ENCODE measurements at places on chromosomes 5 and 9.

GRCh38 chr5:1943481-1943880, 60.8 kb upstream of the IRX4 start:
- DNase-seq = no peak

DNA sequence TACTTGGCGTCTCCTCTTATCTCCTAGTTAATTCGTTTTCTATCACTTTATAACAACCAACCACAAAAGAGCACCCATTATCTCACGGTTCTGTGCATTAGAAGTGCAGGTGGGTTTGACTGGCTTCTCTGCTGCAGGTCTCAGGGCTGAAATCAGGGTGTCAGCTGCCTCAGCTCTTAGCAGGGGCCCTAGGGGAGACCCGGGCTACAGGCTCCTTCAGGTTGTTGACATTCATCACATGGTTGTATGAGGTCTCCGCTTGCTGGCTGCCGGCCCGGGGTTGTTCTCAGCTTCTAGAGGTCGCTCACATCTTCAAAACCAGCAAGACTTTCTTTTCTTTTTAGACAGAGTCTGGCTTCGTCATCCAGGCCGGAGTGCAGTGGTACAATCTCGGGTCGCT, 2.9 kb upstream of the ZMYND19 start:
- DNase-seq = no peak

GRCh38 chr5:172762214-172763119, 8.5 kb downstream of the DUSP1 start:
- no peak for DNase-seq

DNA sequence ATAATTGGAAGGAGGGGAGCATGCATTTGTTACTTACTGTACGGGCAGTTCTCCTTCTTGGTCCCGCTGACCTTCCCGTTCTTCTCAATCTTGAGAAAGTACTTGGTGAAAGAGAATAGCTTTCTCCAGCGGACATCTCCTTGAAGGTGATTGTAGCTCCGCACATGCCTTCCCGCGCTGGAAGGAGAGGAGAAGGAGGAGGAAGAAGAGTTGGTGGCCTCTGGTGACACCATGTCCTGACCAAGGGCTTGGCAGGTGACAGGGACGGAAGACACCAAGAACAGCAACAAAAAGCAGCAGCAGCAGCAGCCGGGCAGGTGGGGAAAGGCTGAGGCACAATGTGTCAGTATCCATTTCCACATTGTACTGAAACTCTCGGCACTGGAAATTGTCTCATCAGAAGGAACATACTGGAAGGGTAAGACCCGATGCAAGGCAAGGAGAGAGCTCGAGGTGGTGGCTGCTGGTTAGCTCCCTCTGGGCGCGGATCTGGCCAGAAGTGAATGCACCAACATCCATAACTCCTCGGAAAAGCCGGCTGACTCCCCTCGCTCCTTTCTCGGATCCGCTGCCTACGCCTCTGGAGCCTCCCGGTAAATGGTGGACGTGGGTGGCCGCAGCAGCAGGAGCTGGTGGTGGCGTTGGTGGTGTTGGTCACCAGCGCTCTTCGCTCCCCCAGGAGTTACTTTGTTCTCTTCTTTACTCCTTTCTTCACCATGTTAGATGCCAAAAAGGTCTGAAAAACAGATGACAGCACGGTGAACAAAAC, 715 bp downstream of the FGF10 start:
- no peak for DNase-seq

DNA sequence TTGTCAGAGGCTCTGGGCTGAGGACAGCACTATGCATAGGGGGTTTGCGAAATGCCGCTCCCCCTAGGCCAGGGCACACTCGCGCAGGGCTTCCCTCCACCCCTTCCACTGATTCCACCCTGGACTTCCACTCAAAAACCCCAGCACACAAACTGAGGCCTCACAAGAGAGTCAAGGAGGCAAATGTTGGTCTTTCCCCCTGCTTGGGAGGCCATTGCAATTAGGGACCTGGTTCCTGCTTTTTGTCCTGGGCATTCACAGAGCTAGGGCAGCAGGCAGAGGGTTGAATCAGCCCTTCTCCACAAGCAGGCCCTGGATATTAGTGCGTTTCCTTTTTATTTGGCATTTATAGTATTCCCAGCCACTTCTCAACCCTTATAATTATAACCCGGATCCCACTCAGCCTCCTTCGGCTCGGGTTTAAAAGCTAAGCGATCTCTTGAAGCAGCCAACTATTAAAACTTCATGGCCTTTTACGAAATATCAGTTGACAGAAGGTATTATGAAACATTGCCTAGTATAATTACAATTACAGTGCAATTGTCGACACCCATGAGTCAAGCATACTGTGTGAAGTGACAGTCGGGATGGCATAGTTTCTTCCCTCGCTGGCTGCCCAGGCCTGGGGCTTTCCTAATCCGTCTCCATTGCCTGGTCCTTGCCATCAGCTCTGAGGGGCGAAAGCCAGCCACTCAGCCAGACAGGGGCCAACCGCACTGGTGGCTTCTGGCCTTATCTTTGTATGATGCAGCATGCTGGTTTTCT, 285.5 kb upstream of the MAP3K1 start:
- no peak for DNase-seq
